ENCODE measurements at places on chromosomes 12 and 14. TPM values are rescaled to one million over a fixed set of nuclear protein-coding genes. Genes with fewer than 3 reads are reported as not detected.

DNA sequence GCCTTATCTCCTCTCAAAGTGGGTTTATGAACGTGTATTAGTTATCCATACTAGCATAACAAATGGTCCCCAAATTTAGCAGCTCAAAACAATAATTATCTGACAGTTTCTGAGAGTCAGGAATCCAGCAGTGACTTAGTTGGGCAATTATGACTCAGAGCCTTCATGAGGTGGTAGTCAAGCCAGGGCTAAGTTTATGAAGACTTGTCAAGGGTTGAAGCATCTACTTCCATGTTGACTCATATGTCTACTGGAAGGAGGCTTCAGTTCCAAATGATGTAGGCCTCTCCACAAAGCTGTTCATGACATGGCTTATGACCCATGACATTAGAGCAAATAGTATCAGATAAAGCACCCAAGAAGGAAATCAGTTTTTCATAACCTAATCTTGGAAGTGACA is 73.2 kb downstream of the IPO8 start:
- no peak for DNase-seq

DNA sequence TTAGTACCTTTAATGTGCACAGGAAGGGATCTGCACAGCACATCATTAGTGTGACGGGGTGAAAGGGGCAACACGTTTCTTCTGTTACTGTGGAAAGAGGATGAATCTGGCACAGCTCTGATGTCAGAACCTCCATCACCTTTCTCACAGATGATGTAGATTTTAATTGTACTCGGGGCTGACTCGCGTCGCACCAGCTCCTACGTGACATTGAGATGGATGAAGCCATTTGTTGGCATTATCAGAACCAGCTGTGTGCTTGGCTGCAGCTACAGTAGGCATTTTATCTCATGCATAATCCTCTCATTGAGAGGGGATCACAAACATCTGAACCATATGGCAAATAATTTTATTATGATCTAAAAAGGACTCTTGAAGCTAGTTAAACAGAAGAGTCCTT is 173.6 kb downstream of the PDZRN4 start:
- no peak for DNase-seq

DNA sequence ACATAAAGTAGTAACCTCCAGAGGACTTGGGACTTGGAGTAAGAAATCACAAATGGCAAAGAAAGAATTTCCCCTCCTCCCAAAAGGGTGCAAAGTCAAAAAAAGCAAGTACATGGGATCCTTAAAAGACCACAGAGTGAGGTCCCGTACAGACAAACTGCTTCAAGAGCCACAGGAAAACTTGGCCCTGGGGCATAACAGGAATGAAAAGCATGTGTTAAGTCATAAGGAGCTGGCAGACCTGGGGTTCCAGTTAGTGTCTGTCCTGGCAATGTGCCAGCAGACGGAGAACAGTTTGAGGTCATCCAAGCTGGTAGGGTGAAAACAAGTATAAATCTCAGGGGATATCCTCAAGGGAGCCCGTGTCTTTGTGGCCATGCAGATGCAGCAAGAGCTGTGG is 73.2 kb downstream of the HSD17B6 start:
- no peak for DNase-seq

GRCh38 chr14:91714805-91715204 is 17.1 kb downstream of the CATSPERB start:
- no peak for DNase-seq

DNA sequence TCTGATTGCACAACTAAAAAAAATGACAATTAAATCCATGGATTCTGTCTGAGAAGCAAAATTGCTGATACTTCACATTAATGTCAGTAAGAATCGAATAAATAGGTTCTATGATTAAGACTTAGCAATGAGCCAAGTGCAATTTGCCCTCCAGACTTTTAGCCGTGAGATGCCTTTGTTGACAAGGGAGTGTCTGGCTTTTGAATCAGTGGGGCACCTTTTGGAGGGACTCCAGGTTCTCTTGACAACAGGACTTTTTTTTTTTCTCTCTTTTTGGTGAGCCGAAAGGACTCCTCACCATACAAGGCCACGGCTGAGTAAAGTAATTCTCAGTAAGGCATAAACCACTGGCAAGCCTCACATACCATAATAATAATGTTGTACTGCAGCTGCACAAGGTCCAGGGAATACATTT is 4.7 kb upstream of the MDM1 start:
- DNase-seq = no peak

DNA sequence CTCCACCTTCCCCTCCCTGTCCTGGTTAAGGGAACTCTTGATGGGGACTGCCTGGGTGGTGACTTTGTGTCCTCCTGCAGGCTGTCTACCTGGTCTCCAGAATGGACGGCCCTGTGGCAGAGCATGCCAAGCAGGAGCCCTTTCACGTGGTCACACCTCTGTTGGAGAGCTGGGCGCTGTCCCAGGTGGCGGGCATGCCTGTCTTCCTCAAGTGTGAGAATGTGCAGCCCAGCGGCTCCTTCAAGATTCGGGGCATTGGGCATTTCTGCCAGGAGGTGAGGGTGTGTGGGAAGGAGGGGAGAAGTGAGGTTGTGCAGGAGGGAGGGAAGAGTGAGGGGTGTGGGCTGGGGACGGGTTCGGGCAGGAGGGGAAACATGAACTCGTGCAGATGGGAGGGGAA is 5.7 kb downstream of the SDSL start:
- DNase-seq = no peak

- DNase-seq = no peak
Measured at GRCh38 chr12:225012-225411, 11.1 kb upstream of the SLC6A12 start.

Gene WNT5B
- 0.14 TPM for total RNA-seq

Gene PDZRN4
- not detected for total RNA-seq

Gene ZFHX2
- total RNA-seq = 0.49 TPM

Gene DIO2
- 0.13 TPM for total RNA-seq

Gene DDX54
- 47.5 TPM for total RNA-seq

Gene HCAR3
- total RNA-seq = not detected
